Frontal cortex (tissue), 4 donors: ENCODE measurements at places on chromosomes 6 and 20. TPM values are rescaled to one million over a fixed set of nuclear protein-coding genes. Genes with fewer than 3 reads are reported as not detected.

DNA sequence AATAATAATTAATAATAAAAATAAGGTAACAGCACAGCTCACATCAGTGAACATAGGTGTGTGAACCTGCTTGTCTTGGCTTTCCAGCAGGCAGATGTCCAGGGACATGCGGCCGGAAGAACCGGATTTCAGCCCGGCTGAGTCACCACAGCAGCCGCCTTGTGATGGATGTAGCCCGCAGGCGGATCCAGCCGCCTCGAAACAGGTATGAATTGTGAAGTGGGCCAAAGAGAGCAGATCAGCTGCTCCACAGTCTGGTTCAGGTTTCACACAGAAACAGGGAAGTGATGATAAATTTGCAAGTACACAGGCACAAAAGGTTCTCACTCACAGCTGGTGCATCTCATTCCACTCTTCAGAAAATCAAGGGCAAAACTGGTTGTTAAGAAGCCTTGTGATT lies 55.1 kb downstream of the ID4 start:
- DNase-seq: no peak

DNA sequence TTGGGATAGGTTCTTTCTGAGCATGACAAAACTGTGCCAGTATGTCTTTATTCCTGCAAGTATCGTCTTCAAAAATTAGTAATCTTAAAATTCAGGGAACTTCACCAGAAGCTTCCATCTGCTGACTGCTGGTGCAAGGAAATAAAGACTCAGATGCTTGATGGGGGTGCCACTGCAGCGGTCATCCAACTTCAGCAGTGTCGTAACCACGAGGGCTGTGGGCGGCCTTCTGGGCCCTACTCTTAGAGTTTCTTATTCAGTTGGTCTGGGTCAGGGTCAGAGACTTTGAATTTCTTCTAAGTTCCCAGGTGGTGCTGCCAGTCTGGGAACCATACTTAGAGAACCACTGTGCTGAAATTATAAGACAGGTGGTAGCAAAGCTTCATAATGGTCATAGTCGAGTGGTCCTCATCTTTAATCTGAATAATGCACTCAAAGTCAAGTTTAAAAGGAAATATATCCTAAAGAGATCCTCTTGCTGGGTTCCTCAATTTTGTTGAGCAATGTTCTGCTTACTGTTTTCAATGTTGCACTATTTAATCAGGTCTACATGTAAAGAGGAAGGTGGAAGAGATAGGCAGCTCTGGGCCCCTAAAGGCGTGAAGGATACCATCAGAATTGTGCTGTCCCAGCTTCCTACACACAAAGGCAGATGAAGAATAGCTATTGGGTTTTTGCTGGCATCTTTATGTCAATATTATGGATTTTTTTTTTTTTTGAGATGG lies 165.4 kb upstream of the GMDS start:
- DNase-seq: no peak

GRCh38 chr6:149108038-149108748 lies 209.3 kb upstream of the TAB2 start:
- DNase-seq: no peak

DNA sequence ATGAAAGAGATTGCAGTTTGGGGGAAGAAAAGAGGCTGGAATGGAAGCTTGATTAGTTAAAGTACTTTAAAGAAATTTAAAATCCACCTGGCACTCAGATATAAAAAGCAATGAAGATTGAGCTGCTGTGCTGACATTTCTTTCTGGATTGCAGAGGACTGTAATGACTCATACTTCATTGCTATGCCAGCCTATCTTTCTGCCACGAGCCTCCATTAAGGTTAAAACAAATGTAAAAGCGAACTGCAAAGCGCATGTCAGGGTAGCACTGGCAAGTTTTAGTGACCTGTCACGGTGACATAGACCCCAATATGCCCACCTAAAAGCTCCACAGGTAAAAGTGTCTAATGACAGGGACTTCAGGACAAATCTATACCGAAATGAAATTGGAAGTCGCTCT lies 449.6 kb downstream of the C6orf118 start:
- no peak for DNase-seq

- DNase-seq: no peak
These were observed 165.8 kb upstream of the SUPT3H start for GRCh38 chr6:45543298-45544235.

DNA sequence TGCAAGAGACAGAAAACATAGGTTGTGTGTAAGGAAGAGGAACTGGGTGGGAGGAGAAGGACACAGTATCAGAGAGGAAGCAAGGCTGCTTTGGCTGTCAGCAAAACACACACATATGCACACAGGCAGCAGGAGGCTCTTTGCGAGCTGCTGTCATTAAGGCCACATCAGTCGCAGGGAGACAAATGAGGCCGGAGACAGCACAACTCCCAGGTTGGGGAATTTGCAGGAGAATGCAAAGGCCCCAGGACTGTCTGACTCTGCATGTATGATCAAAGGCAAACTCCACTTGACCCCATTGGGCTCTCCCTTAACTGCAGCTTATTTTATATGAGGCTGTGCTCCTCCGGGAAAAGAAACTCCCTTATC lies 35.3 kb downstream of the METTL24 start:
- DNase-seq: no peak

- no peak for DNase-seq
These were observed 15.5 kb downstream of the EBF4 start for GRCh38 chr20:2708073-2708415.

Gene FAM162B
- total RNA-seq: 1.2 TPM

Gene RNF5
- total RNA-seq: 104 TPM

Gene WFDC10B
- total RNA-seq: not detected
